Stimulated activated CD4-positive, alpha-beta T cell treated with anti-CD3 and anti-CD28 coated beads, TNF-alpha, amount 100 ng/mL, for 24 hours (primary cell): ENCODE measurements at places on chromosomes 1 and 21.

DNA sequence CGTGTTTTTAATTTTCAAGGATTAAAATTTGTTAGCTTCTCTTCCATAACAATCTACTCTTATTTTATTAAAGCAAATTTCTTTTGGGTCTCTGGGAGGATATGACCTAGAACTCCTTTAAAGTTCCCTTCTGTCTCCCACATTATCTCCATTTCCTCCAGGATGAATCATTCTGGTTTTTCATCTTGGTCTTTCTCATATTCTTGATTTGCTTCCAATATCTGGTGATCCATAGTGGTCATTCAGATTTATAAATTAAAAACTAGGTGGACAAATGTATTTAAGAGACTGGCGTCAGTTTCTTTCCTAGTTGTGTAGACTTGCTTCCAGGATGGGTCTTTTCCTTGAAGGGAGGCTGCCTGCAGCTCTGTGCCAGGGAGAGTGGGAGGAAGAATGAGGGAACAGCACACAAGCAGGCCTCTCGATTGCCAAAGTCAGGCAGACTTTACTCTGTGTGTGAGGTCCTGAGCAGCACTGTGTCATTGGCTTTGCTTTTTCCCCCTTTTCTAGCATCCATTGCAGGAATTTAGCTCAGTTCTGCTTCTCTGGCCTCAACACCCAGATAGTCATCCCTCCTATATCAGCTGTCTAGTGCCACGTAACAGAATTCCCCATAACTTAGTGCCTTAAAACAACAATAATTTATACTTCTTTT is 48.1 kb upstream of the FOXO6 start:
- no peak for DNase-seq

- no peak for DNase-seq
These were observed 18.4 kb upstream of the GFI1 start for GRCh38 chr1:92505015-92505692.

- no peak for DNase-seq
These were observed 49.7 kb downstream of the EEIG2 start for GRCh38 chr1:108609483-108610049.

DNA sequence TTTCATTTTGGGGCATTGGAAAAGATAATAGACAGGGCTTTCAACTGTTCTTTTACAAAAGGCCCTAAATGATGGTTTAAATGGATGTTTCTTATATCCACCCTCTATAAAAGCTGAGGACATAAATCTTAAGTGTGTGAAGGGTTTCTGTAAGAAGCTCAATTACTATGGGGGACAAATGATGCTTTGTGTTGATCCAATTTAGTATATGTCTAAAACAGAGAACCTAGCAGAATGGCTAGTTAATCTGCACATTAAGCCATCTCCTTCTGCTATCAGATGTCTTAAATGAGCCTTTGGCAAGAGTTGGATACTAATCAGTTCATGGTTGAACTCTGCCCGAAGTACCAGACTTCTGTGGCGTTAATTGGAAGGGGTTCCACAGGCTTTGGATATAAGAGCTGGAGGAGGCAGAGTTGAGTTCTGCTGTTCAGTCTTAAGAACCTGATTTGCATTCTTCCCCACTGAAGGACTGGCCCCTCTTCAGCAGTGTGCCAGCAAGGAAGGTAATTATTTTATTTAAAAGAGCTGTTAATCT is 43.1 kb downstream of the PTGFRN start:
- DNase-seq, result no peak

GRCh38 chr1:56644919-56645676 is at the start of gene PRKAA2:
Gene PRKAA2 (plus strand): TSS chr1:56645314. CDS start chr1:56645388, 74 bp downstream.
- DNase-seq, result no peak

DNA sequence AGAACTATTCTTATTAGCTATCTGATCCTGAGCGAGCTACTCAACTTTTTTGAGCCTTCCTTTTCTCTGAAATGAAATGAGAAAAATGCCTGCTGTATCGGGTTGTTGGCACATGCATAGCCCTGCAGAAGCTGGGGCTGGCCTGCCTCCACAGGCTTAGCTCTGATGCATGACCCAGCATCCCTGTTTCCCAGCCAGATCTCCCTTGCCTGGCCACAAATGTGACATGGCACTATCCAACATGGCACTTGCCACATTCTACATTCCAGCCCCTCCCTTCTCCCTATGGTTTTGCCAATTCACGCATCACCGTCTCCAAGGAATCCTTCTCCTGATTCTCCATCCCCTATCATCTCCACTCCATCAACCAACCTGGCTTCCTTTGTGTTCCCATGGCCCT is 13.8 kb downstream of the RNU5D-1 start:
- DNase-seq, result no peak

- DNase-seq, result no peak
These were observed 2.6 kb upstream of the ZNF436 start for GRCh38 chr1:23371987-23372880.

GRCh38 chr1:175512637-175513412 is 230.6 kb downstream of the TNR start:
- DNase-seq, result no peak

DNA sequence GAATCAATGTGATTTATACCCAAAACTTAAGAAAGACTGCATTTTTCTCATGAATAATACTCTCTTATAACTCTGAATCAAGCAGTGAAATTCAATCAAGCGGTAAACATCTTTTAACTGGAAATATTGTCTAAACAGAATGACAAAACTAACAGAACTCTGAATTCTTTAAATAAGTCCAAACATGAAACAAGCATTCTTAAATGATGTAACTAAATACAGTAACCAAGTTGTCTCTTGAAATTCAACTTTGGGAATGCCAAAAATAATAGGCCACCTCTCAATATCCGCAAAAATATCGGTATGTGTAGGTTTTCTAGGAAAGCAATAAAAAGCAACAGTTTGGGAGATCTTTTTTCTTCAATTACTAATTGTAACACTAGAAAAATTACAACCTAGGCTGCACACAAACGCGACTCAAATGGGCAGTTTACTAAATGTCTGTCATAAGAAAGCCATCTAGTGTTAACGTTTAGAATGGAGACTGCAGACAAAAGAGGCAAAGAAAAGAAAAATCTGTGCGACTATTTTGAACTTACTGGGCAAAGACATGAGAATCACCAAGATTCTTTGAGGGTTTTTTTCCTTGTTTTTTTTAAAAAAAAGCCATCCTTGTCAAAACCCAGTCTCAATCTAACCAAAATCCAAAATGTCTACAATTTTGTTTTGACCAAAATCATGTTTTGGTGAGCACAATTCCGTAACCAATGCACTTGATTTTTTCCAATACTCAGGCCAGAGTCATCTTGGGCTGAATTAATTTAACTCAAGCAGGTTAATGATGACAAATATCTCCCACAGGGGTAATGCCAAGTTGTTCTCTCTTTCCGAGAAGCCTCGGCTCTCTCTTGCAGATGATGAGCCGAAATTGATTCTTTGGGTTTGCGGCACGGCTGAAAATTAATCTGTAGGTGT is 1.3 kb downstream of the SIPA1L2 start:
- no peak for DNase-seq

GRCh38 chr1:17618558-17619247 is 79.2 kb downstream of the ARHGEF10L start:
- DNase-seq, result no peak

GRCh38 chr21:20999659-21000058 is 1.4 kb downstream of the NCAM2 start:
- DNase-seq, result no peak

DNA sequence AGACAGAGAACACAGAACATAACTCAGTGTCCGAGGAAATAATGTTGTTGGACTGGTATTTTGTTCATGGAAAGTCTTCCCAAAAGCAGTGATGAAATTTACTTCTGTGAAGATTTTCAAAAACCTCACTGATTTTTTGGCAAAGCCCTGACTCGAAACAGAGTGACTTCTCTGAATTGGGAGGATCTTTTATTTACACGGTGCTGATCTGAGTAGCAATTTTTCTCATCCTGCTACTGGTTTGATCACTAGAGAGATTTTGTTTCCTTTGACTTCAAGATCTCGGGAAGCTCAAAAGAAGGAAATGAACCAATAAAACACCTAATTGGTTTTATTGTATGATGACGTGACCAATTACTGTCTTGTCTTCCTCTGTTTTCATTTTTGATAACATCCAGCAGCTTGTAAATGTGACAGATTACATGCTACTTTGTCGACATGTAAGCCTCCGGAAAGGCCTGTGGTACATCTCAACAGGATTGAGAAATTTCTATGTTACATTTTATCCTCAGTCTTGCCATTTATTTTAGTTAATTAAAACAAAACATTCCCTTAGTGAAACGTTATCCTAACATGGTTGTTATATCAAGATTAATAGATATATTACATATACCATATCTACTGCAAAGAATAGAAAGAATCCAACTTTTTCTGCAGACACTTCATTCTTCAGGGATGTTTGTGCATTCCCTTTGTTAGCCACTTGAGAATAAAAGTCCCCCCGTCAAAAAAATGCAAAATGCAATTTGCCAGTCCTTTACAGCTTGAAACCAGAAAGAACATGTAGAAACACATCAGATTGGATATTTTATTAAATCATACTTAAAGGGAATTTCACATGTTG is 42.8 kb upstream of the IFI44L start:
- DNase-seq, result no peak

GRCh38 chr1:235858766-235859165 is 7.9 kb downstream of the LYST start:
- DNase-seq, result no peak

DNA sequence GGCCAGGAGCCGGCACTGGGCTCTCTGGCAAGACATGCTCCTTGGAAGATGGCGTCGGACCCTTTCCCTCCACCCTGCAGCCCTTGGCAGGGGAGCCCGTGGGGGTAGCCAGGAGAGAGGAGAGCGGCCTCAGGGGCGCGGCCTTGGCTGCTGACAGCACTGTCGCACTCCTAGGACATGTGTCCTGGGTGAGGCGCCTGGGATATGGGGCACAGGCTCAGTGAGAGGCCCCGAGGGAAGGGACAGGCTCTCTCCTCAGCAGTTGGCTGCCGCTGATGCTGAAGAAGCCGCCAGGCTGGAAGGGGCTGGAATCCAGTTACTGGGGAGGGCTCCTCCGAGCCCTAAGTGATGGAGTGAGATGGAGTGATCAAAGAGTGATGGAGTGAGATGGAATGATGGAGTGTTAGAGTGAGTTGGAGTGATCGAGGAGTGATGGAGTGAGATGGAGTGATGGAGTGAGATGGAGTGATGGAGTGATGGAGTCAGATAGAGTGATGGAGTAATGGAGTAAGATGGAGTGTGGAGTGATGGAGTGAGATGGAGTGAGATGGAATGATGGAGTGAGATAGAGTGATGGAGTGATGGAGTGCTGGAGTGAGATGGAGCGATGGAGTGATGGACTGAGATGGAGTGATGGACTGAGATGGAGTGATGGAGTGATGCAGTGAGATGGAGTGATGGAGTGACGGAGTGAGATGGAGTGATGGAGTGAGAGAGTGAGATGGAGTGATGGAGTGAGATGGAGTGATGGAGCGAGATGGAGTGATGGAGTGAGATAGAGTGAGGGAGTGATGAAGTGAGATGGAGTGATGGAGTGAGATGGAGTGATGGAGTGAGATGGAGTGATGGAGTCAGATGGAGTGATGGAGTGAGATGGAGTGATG is 27.6 kb upstream of the PKP1 start:
- no peak for DNase-seq

DNA sequence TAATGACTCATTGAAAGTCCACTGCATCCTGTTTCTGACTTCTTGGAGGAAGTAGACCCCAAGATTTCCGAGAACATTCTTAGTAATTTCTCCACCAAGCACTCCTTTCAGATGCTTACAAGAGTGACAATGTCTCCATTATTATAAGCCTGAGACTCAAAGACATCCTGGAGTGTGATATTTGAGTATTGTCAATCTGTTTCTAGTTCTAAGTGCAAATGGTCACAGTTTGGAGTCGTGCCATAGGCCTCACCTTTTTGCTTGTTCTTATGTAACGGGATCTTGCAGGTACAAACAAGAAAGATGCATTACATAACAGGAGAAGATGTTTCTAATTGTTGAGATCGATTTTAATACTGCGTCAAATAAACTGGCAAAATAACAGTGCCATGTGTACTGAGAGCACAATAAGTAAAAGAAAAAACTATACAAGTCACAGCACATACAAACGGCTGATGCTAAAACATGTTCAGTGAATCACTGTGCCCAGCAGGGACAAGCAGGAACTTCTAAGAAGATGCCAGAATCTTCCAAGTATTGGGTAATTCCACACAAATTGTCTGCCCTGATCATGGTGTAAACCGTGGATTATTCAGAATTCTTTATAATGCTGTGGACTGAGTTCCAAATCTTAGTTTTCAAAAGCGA is 54.1 kb downstream of the CD2 start:
- no peak for DNase-seq

DNA sequence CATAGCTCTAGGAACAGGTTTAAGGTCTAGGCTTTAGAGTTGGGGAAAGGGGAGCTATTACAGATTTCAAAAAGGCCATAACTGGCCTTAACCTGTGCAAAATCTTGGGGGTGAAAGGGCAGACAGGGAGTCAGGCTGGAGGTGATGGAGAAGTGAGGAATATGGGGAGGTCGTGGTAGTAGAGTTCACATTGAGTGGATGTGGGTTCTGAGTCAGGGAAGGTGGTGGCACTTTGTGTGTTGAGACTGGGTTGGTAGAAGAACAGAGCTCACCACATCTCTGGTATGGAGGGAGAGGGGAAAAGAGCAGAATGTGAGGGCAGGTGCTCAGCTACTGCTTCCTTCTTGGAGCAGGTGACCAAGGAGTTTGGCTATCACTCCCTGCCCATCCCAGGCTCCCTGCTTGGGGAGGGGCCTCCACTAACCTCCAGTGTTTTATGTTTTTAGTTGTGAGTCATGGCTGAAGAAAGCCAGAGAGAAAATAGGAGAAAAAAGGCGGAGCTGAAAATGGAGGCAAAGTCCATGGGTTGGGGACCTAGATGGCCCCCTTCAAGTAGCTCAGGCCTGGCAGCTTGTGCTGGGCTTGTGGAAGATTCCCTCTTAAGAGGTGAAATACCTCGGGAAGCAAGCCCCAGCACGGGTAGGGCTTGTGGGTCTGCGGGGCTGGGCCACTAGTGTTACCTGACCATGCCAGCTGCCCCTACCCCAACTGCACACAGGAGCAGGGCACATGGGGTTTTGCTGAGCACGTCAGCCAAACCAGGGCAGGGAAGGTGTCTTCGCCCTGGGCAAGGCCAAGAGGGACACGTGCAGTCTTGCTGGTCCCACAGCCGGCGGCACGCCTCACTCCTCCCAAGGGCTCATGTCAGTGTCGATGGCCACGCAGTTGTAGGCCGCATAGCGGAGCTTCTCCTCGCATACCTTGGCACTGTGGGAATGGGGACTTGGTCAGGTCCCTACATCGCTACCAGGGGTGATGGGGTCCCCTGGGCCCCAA is 8.2 kb downstream of the HECTD3 start:
- no peak for DNase-seq
